ENCODE measurements at places on chromosomes 1 and 21. TPM values are rescaled to one million over a fixed set of nuclear protein-coding genes. Genes with fewer than 3 reads are reported as not detected.

COL6A1 gene
- total RNA-seq = 94.9 TPM

SEMA6C gene
- total RNA-seq = 9.7 TPM

DDR2 gene
- 36.9 TPM for total RNA-seq

SIM2 gene
- total RNA-seq = not detected

ETV3L gene
- not detected for total RNA-seq

S100A5 gene
- total RNA-seq = not detected

FTCD gene
- not detected for total RNA-seq

KLF17 gene
- total RNA-seq = not detected

All from lower leg skin (tissue), 4 donors.